NCI-H82 (cell line): ENCODE measurements at places on chromosomes 16 and 17.

GRCh38 chr16:80947708-80948625, 58.7 kb downstream of the CMC2 start:
- no peak for DNase-seq

DNA sequence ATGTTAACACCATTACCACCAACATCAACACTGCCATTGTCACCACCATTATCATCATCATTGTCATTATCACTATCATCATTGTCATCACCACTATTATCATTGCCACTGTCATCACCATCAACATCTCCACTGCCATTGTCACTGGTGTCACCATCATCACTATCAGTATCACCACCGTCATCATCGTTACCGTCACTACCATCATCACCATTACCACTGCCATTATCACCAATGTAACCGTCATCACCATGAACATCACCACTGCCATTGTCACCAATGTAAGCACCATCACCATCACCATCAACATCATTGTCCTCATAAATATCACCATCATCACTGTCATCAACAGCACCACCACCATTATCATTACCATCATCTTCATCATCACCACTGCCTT, 633.2 kb upstream of the EEF2KMT start:
- DNase-seq, result no peak

- peak; percentile 83 for DNase-seq
These were observed 53.0 kb downstream of the RPA1 start for GRCh38 chr17:1882836-1883235.

GRCh38 chr17:49659661-49660382, 18.1 kb downstream of the SPOP start:
- DNase-seq, result no peak

DNA sequence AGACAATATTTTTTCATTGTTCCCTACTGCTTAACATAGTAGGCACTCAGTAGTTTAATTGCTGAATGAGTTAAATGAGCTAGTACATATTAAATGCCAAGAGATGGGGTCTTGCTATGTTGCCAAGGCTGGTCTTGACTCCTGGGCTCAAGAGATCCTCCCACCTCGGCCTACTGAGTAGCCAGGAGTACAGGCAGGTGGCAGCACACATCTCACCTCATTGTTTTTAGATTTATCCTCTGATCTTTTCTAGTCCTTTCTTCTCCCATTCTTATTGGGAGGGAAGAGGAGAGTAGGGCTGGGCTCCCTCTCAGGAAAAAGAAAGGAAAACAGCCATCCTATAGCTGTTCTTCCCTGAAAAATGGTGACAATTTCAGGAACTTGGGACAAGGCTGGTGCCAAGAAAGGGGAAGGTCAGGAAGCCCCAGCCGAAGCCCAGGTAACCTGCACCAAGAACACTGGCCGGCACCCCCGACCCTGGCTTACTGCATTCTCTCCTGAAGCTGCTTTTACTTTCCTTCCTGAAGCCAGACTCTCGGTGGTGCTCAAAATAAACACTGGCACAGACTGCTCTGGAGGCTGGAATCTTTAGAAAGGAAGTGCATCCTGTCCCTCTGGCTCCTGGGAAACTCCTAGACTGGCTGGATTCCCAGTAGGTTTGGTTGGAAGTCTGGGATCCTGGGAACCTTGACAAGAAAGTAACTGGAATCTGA, 2.7 kb downstream of the TNFAIP1 start:
- DNase-seq, result no peak

GRCh38 chr17:31533546-31534155, 142.2 kb downstream of the RAB11FIP4 start:
- peak; percentile 77 for DNase-seq

DNA sequence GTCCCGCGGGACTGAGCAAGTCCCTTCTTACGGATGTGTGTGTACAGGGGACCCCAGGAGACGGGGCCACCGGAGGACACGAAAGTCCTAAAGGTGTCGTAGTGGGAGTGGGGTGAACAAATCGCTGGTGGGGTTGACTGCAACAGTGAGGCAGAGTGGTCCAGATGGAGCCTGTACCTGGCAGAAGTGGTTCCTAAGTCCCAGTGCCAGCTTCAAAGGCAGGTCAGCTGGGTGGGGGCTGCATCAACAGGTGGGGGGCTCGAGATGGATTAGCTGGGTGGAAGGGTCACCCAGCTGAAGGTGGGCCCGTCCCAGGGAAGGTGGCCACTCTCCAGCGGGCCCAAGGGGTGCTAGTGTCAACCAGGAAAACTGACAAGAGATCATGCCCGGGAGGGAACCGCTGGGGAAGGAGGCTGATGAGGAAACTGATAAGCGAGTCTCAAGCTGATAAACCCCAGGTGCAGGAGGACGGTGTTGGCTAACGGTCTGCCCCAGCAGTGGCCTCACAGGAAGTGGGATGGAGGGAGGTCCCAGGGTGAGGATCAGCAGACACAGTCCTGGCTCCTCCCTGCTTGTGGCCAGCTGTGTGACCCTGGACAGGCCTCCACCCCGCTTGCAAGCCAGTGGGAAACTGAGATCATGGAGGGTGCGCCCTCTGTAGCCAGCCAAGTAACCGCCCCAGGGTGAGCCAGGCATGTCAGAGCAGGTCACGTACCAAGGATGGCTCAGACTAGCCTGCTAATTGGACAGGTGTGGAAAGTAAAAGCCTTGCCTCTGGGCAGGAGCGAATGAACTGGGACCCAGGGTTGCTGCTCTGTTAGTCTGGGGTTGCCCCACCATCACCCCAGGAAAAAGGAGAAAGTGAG, 1.0 kb downstream of the ORAI3 start:
- peak; percentile 38 for DNase-seq

DNA sequence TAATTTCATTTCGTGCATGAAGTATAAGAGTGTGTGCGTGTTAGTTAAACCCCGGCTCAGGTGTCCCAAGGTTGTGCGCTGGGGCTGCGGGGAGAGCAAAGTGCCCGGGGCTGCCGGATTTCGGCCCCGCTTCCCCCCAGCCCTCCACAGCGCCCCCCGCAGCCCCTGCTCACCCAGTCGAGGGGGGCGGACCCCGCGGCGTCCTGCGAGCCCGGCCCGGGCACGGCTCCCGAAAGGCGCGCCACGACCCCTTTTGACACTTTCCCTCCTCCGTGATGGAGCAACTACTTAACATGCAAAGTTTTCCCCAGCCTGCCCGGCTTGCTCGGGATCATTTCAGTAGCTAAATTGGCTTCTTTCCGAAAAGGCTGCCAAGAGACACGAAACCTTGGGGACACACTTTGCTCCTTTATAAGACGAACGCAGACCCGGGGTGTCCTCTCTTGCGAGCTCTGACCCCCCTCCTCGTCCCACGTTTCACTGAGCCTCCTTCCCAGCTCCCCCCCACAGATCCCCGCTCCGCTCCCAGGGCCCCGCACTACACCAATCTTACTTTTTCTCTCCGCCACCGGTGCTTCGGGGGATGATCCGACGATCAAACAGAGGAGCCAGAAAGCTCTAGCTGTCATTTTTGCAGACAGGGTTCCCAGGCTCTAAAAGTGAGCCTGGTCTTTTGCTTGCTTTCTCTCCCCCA, 552 bp downstream of the C17orf58 start:
- peak; percentile 57 for DNase-seq

- DNase-seq, result no peak
These were observed 9.3 kb upstream of the IL21R start for GRCh38 chr16:27392671-27393070.
